Adrenal gland (tissue), 19 donors: ENCODE measurements at places on chromosomes 5 and 9. TPM values are rescaled to one million over a fixed set of nuclear protein-coding genes. Genes with fewer than 3 reads are reported as not detected.

The STING1 gene
- total RNA-seq, result 10.9 TPM

The CDH9 gene
- not detected for total RNA-seq

GRCh38 chr9:91195372-91196012, 166.2 kb downstream of the AUH start:
- DNase-seq, result no peak
- no peaks in the 10 kb centered on the region for H3K36me3 ChIP-seq
- H3K4me1 ChIP-seq, result peaks cover 69% of the 10 kb centered on the region
- peak overlapping the region; percentile 49 for H3K4me3 ChIP-seq

DNA sequence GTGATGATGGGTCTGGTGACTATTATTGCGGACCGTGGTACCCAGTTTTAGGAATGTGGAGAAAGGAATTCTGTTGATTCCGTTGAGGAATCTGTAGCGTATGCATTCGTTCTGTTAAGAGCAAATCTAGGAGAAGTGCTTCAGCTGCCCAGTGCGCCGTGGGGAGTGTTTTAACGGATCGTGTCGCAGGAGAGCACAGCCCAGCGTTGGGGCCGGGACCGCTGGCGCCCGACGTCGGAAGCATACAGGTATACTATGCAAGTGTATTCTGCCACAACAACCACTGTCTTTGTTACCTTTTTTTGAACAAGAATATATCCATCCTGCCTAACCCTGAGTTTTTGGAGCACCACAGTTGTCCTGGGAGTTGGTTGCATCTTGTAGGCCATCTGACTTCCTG, 42.7 kb downstream of the TENT4A start:
- H3K4me3 ChIP-seq, result no peak overlapping the region
- DNase-seq, result no peak
- no peaks in the 10 kb centered on the region for H3K36me3 ChIP-seq

GRCh38 chr5:54243483-54244080, 66.8 kb downstream of the ARL15 start:
- peak; percentile 27 for DNase-seq
- H3K27me3 ChIP-seq, result no peaks in the 10 kb centered on the region
- H3K4me3 ChIP-seq, result no peak overlapping the region
- no peaks in the 10 kb centered on the region for H3K4me1 ChIP-seq
- no peak overlapping the region for H3K27ac ChIP-seq

DNA sequence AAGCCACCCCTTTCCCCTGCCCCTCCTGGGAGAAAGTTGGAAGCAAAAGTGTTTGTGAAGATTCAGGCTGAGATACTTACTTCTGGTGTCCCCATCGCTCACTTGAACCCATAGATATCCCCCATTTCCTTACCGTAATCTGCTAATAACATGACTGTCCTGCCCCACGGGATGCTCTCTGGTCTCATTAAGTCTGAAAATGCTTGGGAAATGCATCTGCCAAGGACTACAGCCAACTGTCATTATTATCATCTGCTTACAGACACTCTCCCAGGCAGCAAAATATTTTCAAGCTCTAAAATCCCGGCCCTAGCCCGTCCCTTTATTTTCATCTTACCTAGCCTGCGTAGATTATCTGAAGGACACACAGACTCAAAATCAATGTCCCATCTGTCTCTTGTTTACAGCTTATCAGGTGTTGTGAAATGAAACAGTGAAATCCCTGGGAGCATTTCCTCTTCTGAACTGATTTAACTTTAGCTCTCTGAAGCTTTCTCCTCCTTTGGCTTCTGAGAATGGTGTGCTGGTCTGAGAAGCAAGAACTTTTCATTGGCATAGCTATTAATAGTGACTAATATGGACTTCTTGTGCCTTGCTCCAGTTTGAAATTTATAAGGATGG, 126.9 kb upstream of the OSMR start:
- H3K4me3 ChIP-seq, result no peak overlapping the region
- no peaks in the 10 kb centered on the region for H3K27me3 ChIP-seq
- no peak for DNase-seq
- no peak overlapping the region for H3K27ac ChIP-seq
- no peaks in the 10 kb centered on the region for H3K4me1 ChIP-seq

- no peak for DNase-seq
- H3K27me3 ChIP-seq, result no peaks in the 10 kb centered on the region
- no peak overlapping the region for H3K27ac ChIP-seq
Observed at GRCh38 chr9:10804486-10804885, 191.7 kb upstream of the PTPRD start.

DNA sequence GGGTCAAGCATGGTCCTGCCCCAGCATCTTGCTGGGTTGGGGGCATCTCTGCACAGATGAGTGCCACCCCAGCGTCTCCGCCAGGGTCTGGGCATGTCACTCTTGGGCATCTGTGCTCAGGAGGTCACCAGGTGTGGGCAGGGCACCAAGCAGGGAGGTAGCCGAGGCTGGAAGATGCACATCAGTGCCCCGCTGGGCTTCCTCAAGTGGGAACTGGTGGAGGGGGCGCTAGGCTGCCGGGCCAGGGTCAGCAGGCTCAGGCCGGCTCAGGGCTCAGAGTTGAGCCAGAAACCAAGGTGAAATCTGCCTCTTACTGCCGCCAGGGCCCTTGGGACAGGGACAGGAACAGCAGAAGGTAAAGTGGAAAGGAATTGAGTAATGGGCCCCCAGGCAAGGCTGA, 4.0 kb upstream of the FUT7 start:
- H3K27ac ChIP-seq, result no peak overlapping the region
- peaks cover 16% of the 10 kb centered on the region for H3K4me1 ChIP-seq
- H3K27me3 ChIP-seq, result no peaks in the 10 kb centered on the region
- DNase-seq, result no peak
- no peak overlapping the region for H3K4me3 ChIP-seq
